Activated naive CD8-positive, alpha-beta T cell treated with anti-CD3 and anti-CD28 coated beads for 36 hours (primary cell): ENCODE measurements at places on chromosomes 2 and 18. TPM values are rescaled to one million over a fixed set of nuclear protein-coding genes. Genes with fewer than 3 reads are reported as not detected.

VWC2L gene
- not detected for total RNA-seq

ASIC4 gene
- total RNA-seq, result not detected

LYPD6B gene
- not detected for total RNA-seq

CERS6 gene
- total RNA-seq, result 20.6 TPM

DOK6 gene
- not detected for total RNA-seq

NFU1 gene
- total RNA-seq, result 47.4 TPM

CD207 gene
- not detected for total RNA-seq

DNA sequence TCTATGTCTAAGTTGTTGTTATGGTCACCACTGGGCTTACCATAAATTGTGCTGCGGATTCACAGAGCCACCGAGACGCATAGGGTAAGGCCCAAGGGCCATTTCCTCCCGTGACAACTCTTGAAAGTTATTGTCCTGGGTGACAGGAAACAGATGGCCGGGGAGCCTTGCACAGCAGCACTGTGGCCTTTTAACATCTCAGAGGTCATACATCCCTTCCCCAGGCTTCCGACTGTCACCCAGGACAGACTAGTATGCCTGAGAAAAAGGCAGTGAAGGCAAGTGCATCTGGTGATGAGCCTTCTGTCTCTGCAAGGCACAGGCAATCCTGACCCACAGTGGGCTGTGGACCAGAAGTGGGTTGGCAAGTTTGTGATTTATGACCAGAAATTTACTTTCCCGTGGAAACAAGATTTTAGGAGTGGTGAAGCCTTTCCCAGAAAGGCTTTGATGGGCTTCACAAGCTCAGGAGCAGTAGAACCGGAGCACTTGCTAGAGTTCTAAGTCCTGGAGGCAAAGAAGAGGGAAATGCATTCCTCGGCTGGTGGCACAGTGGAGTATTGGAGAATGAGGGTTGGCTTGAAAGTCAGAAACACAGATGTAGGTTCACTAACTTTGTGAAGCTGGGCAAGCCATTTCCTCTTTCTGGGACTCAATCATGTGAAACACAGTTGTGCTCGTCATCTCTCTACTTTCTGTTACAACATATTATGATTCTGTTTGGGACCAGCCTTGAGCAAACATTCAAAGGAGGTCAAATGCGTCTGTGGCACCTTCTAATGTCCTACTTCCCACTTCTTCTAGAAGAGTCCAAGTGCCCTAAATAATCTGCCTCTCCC lies 2.0 kb upstream of the CAPN14 start:
- DNase-seq, result no peak

ALKAL2 gene
- not detected for total RNA-seq

- no peak for DNase-seq
These were observed 29.9 kb downstream of the PHLPP1 start for GRCh38 chr18:62745089-62745751.

SLC66A2 gene
- total RNA-seq, result 30.0 TPM

FSHR gene
- total RNA-seq, result not detected

ZNF804A gene
- not detected for total RNA-seq

KIF5C gene
- 19.7 TPM for total RNA-seq

DNA sequence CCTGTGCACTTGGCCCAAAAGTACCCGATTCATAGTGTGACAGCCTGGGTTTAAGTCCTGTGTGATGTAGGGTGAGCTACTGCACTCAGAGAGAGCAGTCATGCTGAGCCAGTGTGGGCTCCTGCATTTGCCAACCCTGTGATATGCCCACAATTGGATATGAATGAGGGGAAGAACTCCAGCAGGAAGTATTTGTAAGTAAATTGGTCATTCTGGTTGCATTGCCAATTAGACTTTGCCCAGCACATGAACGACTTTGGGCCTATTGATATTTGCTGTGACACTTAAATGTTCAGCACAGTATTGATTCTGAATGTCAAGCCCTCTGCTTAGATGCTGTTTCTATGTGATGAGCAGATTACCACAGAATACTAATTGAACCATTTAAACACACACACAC lies 570.9 kb downstream of the PIK3C3 start:
- DNase-seq, result no peak

GRCh38 chr2:137693534-137693933 lies 270.7 kb upstream of the HNMT start:
- no peak for DNase-seq

ELAC1 gene
- total RNA-seq, result 11.2 TPM

DNA sequence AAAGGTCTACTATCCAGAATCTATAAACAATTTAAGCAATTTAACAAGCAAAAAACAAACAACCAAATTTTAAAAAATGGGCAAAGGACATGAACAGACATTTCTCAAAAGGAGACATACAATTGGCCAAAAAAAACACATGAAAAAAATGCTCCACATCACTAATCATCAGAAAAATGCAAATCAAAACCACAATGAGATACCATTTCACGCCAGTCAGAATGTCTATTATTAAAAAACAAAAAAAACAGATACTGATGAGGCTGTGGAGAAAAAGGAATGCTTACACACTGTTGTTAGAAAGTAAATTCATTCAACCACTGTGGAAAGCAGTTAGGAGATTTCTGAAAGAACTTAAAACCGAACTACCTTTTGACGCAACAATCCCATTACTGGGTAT lies 66.4 kb upstream of the SESTD1 start:
- no peak for DNase-seq
